ENCODE measurements at places on chromosomes 16 and 17.

- no peak for DNase-seq
These were observed 281.4 kb downstream of the BCAS3 start for GRCh38 chr17:60959011-60959410.

GRCh38 chr16:11401161-11402050 lies 56.1 kb downstream of the RMI2 start:
- DNase-seq, result no peak

DNA sequence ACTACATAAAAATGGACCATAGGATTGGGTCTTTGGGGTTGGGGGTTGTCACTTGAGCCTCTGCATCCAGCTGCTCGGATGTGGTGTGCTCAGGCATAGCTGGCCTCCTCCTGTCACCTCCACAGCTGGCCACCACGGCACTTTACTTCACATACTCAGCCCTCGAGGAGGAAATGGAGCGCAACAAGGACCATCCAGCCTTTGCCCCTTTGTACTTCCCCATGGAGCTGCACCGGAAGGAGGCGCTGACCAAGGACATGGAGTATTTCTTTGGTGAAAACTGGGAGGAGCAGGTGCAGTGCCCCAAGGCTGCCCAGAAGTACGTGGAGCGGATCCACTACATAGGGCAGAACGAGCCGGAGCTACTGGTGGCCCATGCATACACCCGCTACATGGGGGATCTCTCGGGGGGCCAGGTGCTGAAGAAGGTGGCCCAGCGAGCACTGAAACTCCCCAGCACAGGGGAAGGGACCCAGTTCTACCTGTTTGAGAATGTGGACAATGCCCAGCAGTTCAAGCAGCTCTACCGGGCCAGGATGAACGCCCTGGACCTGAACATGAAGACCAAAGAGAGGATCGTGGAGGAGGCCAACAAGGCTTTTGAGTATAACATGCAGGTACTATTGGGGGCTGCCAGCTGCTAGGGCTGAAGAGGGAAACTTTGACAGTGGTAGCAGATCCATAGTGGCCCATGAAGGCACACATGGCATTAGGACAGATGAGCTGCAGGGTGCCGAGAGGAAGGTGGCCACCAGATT lies 30.8 kb downstream of the CDIP1 start:
- DNase-seq, result no peak

DNA sequence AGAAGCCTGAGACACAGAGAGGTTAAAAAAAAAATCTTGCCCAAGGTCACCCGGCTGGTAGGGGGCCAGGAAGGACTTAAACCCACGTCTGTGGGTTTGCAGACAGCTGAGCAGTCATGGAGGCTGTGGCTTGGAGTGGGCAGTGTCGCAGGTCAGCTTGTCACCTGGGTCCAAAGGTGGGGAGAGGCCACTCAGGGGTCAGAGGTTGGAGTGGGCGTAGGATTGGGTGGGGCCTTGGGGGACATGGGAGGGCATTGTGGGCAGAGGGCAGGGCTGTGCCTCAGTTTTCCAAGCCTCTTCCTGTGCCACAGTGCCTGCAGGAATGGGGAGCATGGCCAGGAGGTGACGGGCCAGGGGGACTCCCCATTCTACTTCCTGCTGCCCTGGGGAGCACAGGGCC lies 2.0 kb upstream of the NDRG4 start:
- DNase-seq, result no peak

GRCh38 chr17:16915752-16916556 lies 56.0 kb downstream of the TNFRSF13B start:
- no peak for DNase-seq
